ENCODE measurements at places on chromosomes 3 and 15. TPM values are rescaled to one million over a fixed set of nuclear protein-coding genes. Genes with fewer than 3 reads are reported as not detected.
A peak's percentile ranks its signal among the peaks of the same experiment; 100 is the strongest.

DNA sequence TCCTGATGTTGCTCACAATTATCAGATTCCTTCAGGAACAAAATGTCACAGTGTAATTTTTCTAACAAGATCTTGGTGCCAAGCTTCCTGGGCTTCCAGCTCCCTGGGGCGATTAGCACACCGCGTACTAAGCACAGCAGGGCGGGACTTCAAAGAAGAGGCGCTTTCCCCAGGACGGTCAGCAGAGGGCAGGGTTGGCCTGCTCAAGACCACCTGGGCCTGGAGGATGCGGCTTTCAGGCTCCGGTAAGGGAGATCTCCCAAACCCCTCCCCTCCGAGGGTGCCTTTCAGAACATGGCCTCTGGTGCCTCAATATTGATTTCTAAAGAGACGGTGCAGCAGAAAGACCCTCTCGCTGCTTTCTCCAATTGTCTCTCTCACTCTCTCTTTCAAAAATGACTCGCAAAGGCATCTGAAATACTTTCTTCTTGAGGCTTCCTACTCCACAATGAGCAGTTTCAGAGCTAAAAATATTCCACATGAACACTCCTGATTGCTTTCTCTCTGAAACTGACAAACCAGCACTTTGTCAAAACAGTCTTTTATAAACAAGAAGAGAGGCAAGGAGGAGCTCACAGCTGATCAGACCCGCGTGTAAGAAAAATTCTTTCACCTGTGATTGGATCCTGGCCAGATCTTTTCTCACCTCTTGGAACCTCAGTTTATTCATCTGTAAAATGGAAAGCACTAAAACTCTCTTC lies 154.0 kb downstream of the ADAMTS9 start:
- H3K36me3 ChIP-seq = no peaks in the 10 kb centered on the region
- peak; percentile 91 for DNase-seq
- H3K4me3 ChIP-seq = no peak overlapping the region
- no peaks in the 10 kb centered on the region for H3K4me1 ChIP-seq
- H3K27ac ChIP-seq = no peak overlapping the region
- H3K27me3 ChIP-seq = no peaks in the 10 kb centered on the region

DNA sequence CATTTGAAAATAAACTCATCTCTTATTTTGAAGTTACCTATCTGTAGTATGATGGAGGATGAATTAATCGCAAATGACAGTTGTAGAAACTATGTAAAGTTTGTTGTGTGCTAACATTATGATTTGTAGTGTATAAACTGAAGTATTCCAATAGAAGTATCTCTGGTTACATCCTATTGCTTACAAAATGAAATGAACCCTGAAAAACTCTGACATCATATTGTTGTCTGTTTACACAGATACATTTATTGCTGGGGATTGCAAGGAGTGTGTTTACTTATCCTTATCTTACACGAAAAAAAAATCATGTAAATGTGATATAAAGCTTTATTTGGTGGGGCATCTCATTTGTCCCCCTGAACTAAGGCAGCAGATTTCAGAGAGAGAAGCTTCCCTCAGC lies 2.6 kb upstream of the ABHD10 start:
- DNase-seq = no peak
- H3K4me3 ChIP-seq = no peak overlapping the region
- peaks cover 6% of the 10 kb centered on the region for H3K4me1 ChIP-seq
- no peak overlapping the region for H3K27ac ChIP-seq
- peaks cover 12% of the 10 kb centered on the region for H3K36me3 ChIP-seq
- no peaks in the 10 kb centered on the region for H3K27me3 ChIP-seq

DNA sequence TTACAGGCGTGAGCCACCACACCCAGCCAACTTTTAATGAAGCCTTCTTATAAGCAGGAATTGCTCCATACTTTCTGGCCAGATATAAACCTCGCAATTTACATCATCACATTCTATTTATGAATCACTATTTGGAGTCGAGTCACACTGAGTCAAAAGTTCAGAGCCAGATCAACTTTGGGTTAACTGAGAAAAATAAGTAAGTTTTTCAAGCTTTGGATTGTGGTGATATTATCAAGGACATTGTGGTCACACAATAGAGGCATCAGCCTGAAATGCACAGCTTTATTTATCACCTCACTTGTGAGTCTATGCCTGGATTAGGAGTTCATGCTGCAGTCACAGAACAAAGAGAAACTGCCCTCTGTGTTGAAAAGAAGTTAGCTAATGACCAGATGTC lies 1163.5 kb downstream of the ROBO1 start:
- H3K4me3 ChIP-seq = no peak overlapping the region
- no peak for DNase-seq
- H3K36me3 ChIP-seq = peaks cover 4% of the 10 kb centered on the region
- H3K27me3 ChIP-seq = no peaks in the 10 kb centered on the region
- no peaks in the 10 kb centered on the region for H3K4me1 ChIP-seq

PPP2R3A gene
- total RNA-seq = 38.1 TPM

GRCh38 chr15:67110361-67110781 lies 45.0 kb downstream of the SMAD3 start:
- H3K4me1 ChIP-seq = peaks cover 47% of the 10 kb centered on the region
- H3K36me3 ChIP-seq = no peaks in the 10 kb centered on the region
- no peaks in the 10 kb centered on the region for H3K27me3 ChIP-seq
- H3K27ac ChIP-seq = peak overlapping the region; percentile 77

GRCh38 chr3:128036119-128036518 lies 16.1 kb upstream of the SEC61A1 start:
- H3K4me3 ChIP-seq = no peak overlapping the region
- no peak overlapping the region for H3K27ac ChIP-seq
- no peaks in the 10 kb centered on the region for H3K4me1 ChIP-seq
- no peak for DNase-seq

MASP1 gene
- total RNA-seq = 0.58 TPM

FGF7 gene
- total RNA-seq = 2.6 TPM

DNA sequence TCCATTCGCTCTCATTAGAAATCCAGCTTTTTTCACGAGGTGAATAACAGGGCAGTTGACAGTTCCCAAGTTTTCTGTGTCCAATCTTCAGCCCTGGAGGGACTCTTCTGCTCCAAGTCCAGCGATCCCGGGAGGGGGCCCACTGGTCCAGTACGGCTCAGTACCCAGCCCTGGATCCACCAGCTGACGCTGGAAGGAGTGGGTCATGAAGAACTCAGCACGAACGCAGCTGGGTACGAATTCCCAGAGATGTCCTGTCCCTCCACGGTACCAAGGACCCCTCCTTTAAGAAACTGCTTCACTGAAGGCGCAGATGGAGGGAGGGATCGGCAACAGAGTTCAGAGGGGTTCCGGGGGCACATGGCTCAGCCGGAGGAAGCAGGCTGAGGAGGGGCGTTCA lies 16.5 kb upstream of the CLK3 start:
- H3K27me3 ChIP-seq = no peaks in the 10 kb centered on the region
- no peak for DNase-seq
- peaks cover 20% of the 10 kb centered on the region for H3K36me3 ChIP-seq
- H3K27ac ChIP-seq = no peak overlapping the region

ZNF385D gene
- not detected for total RNA-seq

DNA sequence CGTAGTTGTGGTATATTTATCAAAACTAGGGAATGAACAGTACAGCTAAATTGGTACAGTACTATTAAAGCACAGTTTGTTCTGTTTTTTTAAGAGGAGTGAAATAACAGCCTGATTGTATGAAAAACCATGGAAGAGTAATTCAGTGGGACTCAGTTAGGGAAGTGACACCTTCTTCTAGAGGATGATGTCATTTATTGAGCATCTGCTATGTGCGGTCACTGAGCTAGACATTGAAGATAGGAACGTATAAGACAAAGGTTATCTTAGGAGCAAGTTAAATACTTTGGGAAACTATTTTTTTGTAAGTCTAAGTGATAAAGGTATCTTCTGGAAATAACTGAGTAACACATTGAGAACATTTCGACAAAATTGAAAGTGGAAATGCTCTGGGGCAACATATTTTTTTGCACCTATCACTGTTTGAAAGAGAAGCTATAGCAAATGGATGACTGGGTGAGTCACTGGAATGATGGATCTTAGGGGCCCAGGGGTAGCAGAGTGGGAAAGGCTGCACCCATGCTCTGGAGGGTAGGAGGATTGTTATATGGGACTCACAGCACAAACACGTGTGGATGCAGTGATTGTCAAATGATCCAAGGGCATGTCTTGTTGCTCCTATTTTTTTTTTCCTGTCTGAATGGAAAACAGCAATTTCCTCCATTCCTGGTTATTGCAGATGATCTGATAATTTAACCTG lies 43.0 kb downstream of the OXNAD1 start:
- peaks cover 36% of the 10 kb centered on the region for H3K36me3 ChIP-seq
- no peak overlapping the region for H3K27ac ChIP-seq
- H3K4me3 ChIP-seq = no peak overlapping the region

GRCh38 chr15:44295750-44296431 lies 7.4 kb downstream of the GOLM2 start:
- H3K36me3 ChIP-seq = peaks cover 8% of the 10 kb centered on the region
- H3K27ac ChIP-seq = peak overlapping the region; percentile 30
- peaks cover 29% of the 10 kb centered on the region for H3K4me1 ChIP-seq
- H3K27me3 ChIP-seq = no peaks in the 10 kb centered on the region
- peak; percentile 24 for DNase-seq

GRCh38 chr15:42919799-42920518 lies 619 bp downstream of the TTBK2 start:
- no peaks in the 10 kb centered on the region for H3K27me3 ChIP-seq
- H3K27ac ChIP-seq = peak overlapping the region; percentile 87
- peaks cover 8% of the 10 kb centered on the region for H3K4me1 ChIP-seq
- H3K36me3 ChIP-seq = no peaks in the 10 kb centered on the region
- H3K4me3 ChIP-seq = peak overlapping the region; percentile 98

DNA sequence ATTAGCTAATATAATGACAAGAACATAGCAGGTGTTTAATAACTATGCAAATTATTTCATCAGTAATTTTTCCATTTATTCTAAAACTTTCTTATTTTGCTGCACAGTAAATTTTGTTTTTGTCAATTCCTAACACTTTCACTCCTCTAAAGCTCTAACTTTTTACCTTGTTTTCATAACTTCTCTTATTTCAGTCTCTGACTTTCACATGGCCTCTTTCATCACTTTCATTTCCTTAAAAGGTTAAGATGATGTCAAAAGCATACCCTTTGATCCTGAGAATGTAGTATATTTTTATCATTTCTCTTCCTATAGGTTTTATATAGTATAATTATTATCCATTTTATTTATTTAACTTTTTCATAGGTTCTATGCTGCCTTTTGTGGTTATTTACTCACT lies 1325.8 kb upstream of the ALCAM start:
- no peak for DNase-seq
- no peaks in the 10 kb centered on the region for H3K36me3 ChIP-seq
- no peaks in the 10 kb centered on the region for H3K4me1 ChIP-seq
- H3K27me3 ChIP-seq = no peaks in the 10 kb centered on the region
- H3K4me3 ChIP-seq = no peak overlapping the region
- no peak overlapping the region for H3K27ac ChIP-seq

- H3K36me3 ChIP-seq = no peaks in the 10 kb centered on the region
- no peak for DNase-seq
- no peaks in the 10 kb centered on the region for H3K4me1 ChIP-seq
- no peak overlapping the region for H3K27ac ChIP-seq
These were observed 498.1 kb downstream of the MAGI1 start for GRCh38 chr3:65540666-65541065.

GRCh38 chr3:170508291-170508690 lies 77.6 kb downstream of the SLC7A14 start:
- H3K36me3 ChIP-seq = no peaks in the 10 kb centered on the region
- peaks cover 10% of the 10 kb centered on the region for H3K4me1 ChIP-seq
- DNase-seq = no peak
- no peak overlapping the region for H3K4me3 ChIP-seq
- no peak overlapping the region for H3K27ac ChIP-seq

- no peak overlapping the region for H3K27ac ChIP-seq
- no peak overlapping the region for H3K4me3 ChIP-seq
- H3K4me1 ChIP-seq = no peaks in the 10 kb centered on the region
- H3K36me3 ChIP-seq = no peaks in the 10 kb centered on the region
These were observed 35.8 kb downstream of the HCN4 start for GRCh38 chr15:73333001-73333400.

- no peaks in the 10 kb centered on the region for H3K27me3 ChIP-seq
- DNase-seq = peak; percentile 44
- peaks cover 6% of the 10 kb centered on the region for H3K4me1 ChIP-seq
- H3K27ac ChIP-seq = peak overlapping the region; percentile 35
- H3K4me3 ChIP-seq = no peak overlapping the region
These were observed 56.6 kb downstream of the LSM3 start for GRCh38 chr3:14235003-14235911.

GRCh38 chr3:143222981-143223380 lies 103.4 kb downstream of the CHST2 start:
- no peaks in the 10 kb centered on the region for H3K4me1 ChIP-seq
- no peak overlapping the region for H3K27ac ChIP-seq
- H3K4me3 ChIP-seq = no peak overlapping the region
- H3K27me3 ChIP-seq = no peaks in the 10 kb centered on the region
- DNase-seq = no peak
- H3K36me3 ChIP-seq = no peaks in the 10 kb centered on the region

GRCh38 chr3:57041674-57042073 lies 18.8 kb upstream of the SPATA12 start:
- H3K27ac ChIP-seq = no peak overlapping the region
- peaks cover 13% of the 10 kb centered on the region for H3K4me1 ChIP-seq

DNA sequence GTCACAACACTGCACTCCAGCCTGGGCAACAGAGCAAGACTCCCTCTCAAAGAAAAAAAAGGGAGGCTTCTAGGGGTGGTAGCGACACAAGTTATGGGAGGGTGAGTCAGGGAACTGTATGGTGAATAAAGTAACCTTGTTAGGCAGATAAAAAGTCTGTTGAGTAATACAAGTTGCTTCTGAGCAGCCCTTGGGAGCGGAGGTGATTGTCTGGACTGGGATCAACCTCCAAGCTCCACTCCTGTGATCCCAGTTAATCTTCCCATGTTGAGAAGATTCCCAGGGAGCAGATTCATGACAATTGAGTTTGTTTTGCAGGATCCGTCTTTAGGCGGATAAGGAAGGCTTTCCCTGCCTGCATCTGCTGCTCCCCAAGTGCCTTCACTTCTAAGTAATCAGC lies 335.9 kb downstream of the THSD4 start:
- H3K4me1 ChIP-seq = peaks cover 23% of the 10 kb centered on the region
- no peaks in the 10 kb centered on the region for H3K27me3 ChIP-seq
- no peak overlapping the region for H3K27ac ChIP-seq
- H3K36me3 ChIP-seq = no peaks in the 10 kb centered on the region
- DNase-seq = no peak

DNAH12 gene
- total RNA-seq = not detected

GRCh38 chr3:132703733-132704132 lies 18.5 kb downstream of the NPHP3 start:
- H3K27ac ChIP-seq = no peak overlapping the region
- H3K36me3 ChIP-seq = peaks cover 95% of the 10 kb centered on the region
- no peaks in the 10 kb centered on the region for H3K27me3 ChIP-seq
- no peaks in the 10 kb centered on the region for H3K4me1 ChIP-seq
- DNase-seq = no peak

Measured in stomach (tissue), 19 donors.